Osteocyte (in vitro differentiated cells): ENCODE measurements at places on chromosomes 6 and 20. TPM values are rescaled to one million over a fixed set of nuclear protein-coding genes. Genes with fewer than 3 reads are reported as not detected.

Gene TLDC2
- 0.26 TPM in 1 of 2 replicates, not detected in the other for total RNA-seq

Gene LTB
- total RNA-seq, result not detected in 2 replicates

Gene UST
- total RNA-seq, result 15.7 and 16.1 TPM in 2 replicates

Gene CDH22
- not detected in 2 replicates for total RNA-seq

Gene PDYN
- not detected in 2 replicates for total RNA-seq

Gene IP6K3
- 3.0 and 4.0 TPM in 2 replicates for total RNA-seq

Gene EEF1A2
- 0.56 and 0.68 TPM in 2 replicates for total RNA-seq

Gene PTK6
- total RNA-seq, result 0.13 TPM in 1 of 2 replicates, not detected in the other

Gene SYNDIG1
- 0.40 and 0.94 TPM in 2 replicates for total RNA-seq

Gene CDKAL1
- total RNA-seq, result 14.8 and 16.2 TPM in 2 replicates

Gene BTBD9
- total RNA-seq, result 18.1 and 19.6 TPM in 2 replicates

Gene SNX14
- 87.2 and 106 TPM in 2 replicates for total RNA-seq

Gene CAGE1
- total RNA-seq, result 0.19 TPM in 1 of 2 replicates, not detected in the other

Gene EPHA7
- total RNA-seq, result 418 and 424 TPM in 2 replicates

Gene MRAP2
- 9.2 and 10.7 TPM in 2 replicates for total RNA-seq

Gene MAPK14
- 38.8 and 39.2 TPM in 2 replicates for total RNA-seq

Gene OR12D3
- total RNA-seq, result not detected in 2 replicates

Gene CNKSR3
- total RNA-seq, result 14.6 and 15.3 TPM in 2 replicates

Gene IRF4
- total RNA-seq, result not detected in 2 replicates

Gene ENPP3
- total RNA-seq, result not detected in 2 replicates

Gene PHACTR1
- total RNA-seq, result 1.0 and 1.6 TPM in 2 replicates

Gene NQO2
- total RNA-seq, result 35.5 and 40.1 TPM in 2 replicates

Gene SMIM26
- total RNA-seq, result 55.7 and 56.1 TPM in 2 replicates

Gene HSPA1L
- 1.1 and 1.7 TPM in 2 replicates for total RNA-seq

Gene SASH1
- 70.6 and 75.7 TPM in 2 replicates for total RNA-seq

Gene IL17A
- total RNA-seq, result not detected in 2 replicates

Gene SLC13A3
- 1.8 and 2.1 TPM in 2 replicates for total RNA-seq

Gene KIF13A
- total RNA-seq, result 47.5 and 51.0 TPM in 2 replicates

Gene MDFI
- 74.1 and 75.9 TPM in 2 replicates for total RNA-seq

Gene CCN2
- 635 and 878 TPM in 2 replicates for total RNA-seq

Gene ACTL10
- total RNA-seq, result 0.52 and 0.54 TPM in 2 replicates

Gene LSM14B
- total RNA-seq, result 67.8 and 68.7 TPM in 2 replicates

Gene TP53TG5
- total RNA-seq, result not detected in 2 replicates

Gene ZKSCAN3
- total RNA-seq, result 6.2 and 7.3 TPM in 2 replicates

Gene CCN6
- total RNA-seq, result not detected in 2 replicates

Gene PRL
- not detected in 2 replicates for total RNA-seq
